RCC 7860 (cell line): ENCODE measurements at places on chromosomes 1 and 21.

GRCh38 chr21:46557919-46558392 is 46.9 kb downstream of the S100B start:
- no peak for DNase-seq

DNA sequence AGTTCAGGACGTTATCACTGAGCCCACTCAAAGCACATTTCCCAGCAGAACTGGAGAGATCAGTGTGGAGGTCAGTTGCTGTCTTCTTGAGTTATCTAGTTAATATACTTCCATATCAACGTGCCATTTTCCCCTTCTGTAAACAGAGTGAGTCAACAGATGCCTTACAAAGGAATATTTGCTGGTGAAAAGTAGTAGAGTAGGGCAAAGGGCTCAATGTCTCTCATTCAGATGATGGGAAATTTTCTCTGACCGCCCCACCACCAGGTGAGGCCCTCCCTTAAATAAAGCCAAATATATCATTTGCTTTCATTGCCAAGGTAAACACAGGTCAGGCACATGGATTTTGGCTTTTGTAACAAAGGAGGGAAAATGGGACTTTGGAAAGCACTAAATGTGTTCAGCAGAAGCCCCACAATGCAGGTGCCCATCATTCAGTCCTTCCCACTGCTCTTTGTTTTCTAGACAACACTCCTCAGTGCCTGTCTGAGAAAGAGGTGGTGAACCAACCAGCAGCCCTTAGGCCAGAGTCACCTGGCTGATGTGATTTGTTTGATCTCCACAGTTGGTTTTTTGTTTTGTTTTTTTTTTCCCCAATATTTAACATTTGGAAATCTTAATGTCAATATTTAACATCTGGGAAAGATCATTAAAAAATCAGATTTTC is 40.5 kb upstream of the SAMD13 start:
- no peak for DNase-seq

DNA sequence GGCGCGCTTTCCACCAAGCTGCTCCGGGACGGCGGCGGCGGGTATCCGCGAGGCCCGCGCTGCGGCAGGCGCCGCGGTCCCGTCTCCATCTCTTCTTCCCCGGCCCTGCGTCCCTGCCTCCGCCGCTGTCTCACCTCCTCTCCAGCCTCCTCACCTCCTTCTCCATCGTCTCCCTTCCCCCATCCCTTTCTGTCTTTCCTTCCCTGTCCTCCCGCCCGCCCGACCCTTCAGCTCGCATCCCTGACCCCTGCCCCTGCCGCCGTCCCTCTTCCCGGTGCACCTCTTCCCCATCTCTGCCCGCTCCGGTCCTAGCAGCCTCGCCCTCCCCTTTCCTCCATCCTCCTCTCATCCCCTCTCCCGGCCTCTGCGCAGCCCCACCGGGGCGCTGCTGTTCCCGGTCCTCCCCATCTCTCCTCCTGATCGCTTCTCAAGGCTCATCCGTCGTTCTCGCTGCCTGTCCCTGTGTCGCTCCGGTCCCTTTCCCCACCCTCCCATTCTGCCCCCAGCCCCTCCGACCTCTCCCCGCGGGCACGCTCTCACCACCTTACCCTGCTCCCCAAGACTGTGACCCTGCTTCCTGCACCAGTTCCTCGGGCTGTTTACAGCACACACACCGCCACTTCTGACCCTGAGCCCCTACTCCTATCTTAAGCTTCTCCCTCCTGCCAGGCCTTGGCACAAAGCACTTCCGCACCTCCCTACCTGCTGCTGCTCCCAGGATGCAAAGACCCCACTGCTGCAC is 760 bp upstream of the NPHP4 start:
- no peak for DNase-seq

GRCh38 chr1:247548092-247548491 is 842 bp upstream of the GCSAML start:
- DNase-seq, result no peak

- no peak for DNase-seq
Measured at GRCh38 chr1:54006508-54006907, 11.5 kb downstream of the LDLRAD1 start.

DNA sequence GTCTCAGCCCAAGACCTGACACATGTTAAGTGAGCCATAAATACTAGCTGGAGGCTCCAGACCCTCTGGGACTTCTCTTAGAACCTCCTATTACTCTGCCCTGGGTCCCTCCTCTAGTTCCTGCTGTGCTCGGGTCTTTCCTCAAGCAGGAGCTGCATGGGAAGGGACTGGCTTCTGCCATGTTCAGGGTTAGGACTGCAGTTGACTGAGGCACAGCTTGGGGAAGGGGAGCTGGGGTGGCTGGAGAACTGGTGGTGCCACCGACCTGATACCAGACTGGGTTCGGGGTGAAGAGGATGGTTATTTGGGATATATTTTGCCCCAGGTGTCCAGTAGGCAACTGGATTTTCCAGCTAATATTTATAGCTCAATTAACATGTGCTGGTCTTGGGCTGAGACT is 15.7 kb downstream of the HYI start:
- no peak for DNase-seq

- no peak for DNase-seq
Measured at GRCh38 chr1:97903626-97904025, 17.2 kb downstream of the DPYD start.

GRCh38 chr1:248243204-248243603 is 12.0 kb downstream of the OR2M4 start:
- DNase-seq, result peak; percentile 41

DNA sequence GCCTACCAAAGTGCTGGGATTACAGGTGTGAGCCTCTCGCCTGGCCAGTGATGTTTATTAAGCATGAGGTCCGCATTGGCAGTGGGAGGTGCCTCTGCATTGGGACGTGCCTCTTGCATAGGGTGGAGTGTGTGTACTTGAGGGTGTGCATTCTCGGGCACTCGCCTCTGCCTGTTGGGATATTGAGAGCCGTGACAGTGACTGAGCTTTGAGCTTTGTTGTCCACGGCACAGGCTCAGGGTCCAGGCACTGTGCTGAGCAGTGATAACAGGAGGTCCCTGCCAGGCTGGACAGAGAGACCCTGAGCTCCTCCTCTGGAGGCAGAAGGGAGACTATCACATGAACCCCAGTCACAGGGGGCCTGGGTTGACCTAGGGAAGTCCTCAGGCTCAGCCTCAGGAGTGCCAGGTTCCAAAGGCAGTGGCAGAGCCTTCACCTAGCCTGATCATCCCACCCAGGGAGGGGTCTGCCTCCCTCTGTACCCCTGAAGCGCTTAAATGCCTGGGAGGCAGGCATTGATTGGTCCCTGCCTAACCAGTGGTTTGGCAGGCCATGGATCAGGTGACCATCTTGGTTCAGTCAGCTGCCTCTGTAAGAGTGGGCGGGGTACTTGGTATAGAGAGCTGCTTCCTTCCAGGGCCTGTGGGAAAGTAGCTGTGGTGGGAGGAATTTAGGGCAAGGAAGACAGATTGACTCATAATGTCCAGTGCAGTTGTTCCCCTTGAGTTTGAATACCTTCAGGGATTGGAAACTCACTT is 213.8 kb upstream of the TMEM51 start:
- peak; percentile 20 for DNase-seq

- DNase-seq, result no peak
Measured at GRCh38 chr1:24043345-24044032, 63.4 kb upstream of the SRSF10 start.

- peak; percentile 89 for DNase-seq
Measured at GRCh38 chr1:218874313-218874712, 299.4 kb upstream of the LYPLAL1 start.

GRCh38 chr1:147699686-147700041 is 29.3 kb upstream of the ACP6 start:
- DNase-seq, result no peak

GRCh38 chr1:78664763-78665162 is 15.1 kb downstream of the IFI44 start:
- no peak for DNase-seq
